Stimulated activated CD4-positive, alpha-beta T cell treated with anti-CD3 and anti-CD28 coated beads, Interleukin-15, amount 100 ng/mL, for 1 hour (primary cell): ENCODE measurements at places on chromosomes 13 and 19.

- DNase-seq, result no peak
Measured at GRCh38 chr13:51938454-51938853, 72.8 kb downstream of the ATP7B start.

GRCh38 chr13:113354831-113355610 is 8.9 kb downstream of the GRTP1 start:
- DNase-seq, result no peak

- DNase-seq, result no peak
Measured at GRCh38 chr19:995051-995827, 5.0 kb upstream of the GRIN3B start.

DNA sequence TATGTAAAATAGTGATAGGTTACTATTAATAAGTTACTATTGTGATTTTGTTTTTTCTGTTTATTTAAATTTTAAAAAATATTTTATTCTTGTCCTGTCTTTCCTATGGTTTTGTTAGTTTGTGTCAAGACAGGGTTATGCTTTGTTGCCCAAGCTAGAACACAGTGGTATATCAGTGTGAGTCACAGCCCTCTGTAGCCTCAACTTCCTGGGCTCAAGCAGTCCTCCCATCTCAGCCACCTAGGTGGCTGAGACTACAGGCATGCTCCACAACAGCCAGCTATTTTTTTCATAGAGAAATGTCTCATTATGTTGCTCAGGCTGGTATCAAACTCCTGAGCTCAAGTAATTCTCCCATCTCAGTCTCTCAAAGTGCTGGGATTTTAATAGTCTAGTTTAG is 99.5 kb downstream of the ZNF675 start:
- DNase-seq, result no peak

DNA sequence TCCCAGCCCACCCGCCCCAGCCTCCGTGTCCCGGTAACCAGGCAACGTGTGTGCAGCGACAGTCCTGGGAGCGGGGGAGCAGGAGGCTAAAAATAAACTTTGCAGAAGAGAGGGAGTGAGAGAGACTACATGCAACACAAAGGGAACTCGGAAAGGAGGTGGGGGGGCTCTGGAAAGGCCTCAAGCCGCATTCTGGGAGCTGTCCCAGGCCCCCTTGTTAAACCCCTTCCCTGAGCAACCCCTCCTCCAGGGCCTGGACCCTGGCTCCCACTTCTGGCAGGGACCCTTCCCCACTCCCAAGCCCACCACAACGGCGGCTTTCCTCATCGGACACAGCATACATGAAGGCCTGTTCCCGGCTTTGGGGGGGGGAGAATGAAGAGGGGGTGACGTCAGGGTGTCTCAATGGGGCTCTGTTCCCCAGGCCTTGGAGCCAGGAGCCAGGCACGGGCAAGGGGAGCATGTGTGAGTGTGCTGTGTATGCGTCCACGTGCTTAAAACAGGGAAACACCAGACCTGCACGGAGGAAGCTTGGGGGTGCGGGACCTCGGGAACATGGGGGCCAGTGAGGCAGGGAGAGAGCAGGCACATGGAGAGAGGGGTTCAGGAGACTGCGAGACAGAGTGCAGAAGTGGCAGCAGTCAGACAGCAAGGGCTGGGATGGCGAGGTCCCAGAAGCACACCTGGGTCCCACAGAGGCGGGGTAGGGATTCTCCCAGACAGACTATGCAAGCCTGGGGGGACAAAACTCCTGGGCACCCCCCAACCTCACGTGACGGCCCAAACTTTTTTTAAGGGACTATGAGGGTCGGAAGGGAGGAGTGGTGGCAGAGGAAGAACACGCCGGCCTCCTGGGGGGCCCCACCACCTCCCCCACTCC is 2.3 kb downstream of the ERF start:
- no peak for DNase-seq

GRCh38 chr13:73938372-73939070 is 195.7 kb downstream of the KLF12 start:
- no peak for DNase-seq

DNA sequence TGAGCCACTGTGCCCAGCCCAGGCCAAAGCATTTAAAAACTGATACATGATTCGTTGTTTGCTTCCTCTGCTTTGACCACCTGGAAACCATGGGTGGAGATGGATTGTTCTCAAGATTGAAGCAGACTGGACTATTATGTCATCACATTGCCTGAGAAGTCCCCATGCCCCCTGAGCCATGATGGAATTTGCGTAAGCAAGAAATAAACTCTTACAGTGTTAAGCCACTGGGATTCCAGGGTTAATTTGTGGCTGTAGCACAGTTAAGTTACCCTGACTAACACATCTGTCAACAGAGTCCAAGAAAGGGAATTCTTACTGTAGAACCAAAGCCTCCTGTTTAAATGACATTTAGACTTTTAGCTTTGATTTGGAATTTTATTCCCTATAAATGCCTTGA is 19.4 kb upstream of the DHRS12 start:
- no peak for DNase-seq

DNA sequence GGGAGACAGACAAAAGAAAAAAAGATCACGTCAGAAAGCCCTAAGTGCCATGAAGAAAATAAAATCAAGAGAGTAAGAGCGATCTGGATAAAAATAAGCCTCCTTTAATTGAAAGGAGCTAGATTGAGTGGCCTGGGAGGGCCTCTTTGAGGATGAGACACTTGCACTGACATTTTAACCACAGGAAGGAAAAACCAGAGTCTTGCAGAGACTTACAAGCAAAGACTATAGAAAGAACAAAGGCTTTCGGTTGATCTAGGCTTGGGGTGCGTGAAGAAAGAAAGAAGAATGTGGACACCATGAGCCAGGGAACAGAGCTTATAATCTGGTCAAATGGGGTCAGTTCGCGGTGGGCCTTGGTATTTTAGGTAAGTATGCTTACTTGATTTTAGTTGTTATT is 342.7 kb downstream of the COG6 start:
- no peak for DNase-seq

- no peak for DNase-seq
Measured at GRCh38 chr13:26548205-26548765, 9.2 kb upstream of the WASF3 start.
